T-helper 9 cell (primary cell): ENCODE measurements at places on chromosomes 12 and 14.

- no peak for DNase-seq
These were observed 11.7 kb upstream of the RAD51AP1 start for GRCh38 chr12:4526923-4527546.

- DNase-seq, result no peak
These were observed 440.7 kb downstream of the KCNH5 start for GRCh38 chr14:62604524-62604923.

DNA sequence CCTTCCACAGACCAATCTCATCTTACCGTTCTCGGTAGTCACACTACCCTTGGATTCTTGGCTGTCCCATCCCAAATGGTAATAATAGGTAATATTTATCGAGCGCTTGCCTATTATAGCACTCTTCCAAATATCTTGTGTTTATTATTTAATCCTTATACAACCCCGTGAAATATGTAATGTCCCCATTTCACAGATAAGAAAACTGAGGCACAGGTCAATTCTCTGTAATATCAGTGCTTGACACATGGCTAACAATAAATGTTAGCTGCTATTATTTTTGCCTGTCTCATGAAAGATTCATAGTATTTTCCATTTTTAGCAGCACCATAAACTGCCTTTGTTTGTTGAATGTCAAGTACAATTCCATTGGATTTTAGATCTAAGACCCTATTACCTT, 4.5 kb downstream of the TMX1 start:
- DNase-seq, result no peak

- peak; percentile 1 for DNase-seq
These were observed 475.3 kb downstream of the EGLN3 start for GRCh38 chr14:33475623-33476022.

DNA sequence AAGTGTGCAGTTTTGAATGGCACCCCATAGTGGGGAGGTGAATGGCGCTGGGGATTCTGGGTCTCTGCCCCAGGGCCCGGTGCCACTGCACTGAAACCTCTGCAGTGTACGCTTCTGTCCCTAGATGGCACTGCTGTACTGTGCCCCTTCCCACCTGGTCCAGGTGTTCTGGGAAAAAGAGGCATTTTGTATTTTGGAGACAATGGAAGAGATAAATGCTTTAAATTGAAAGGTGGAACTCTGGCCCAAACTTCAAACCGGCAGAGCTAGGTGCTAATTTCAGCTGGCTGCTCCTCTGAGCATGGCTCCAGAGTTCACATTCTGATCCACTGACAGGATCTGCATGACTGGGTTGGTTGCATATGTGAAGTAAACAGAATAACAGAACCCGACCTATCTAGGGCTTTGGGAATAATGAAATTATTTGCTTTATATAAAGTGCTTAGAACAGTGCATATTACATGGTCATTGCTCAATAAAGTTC, 52.2 kb downstream of the KRT80 start:
- DNase-seq, result peak; percentile 19

DNA sequence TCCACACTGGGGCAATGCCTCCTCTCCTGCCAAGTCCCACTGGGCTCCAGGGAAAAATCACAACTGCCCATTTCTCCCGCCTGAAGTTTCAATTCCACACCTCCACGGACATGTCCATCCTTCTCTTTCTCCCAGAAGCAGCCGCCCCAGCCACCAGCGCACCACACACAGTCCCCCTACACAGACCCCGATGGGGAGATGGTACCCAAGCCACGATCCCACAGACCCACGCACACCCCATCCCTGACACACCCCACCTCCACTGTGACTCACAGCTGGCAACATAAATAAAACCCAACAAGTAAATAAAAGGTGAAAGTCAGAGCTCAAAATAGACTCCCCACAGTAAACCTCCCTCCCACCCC, 2.6 kb downstream of the MSI1 start:
- DNase-seq, result no peak

- DNase-seq, result no peak
These were observed 154.3 kb downstream of the STXBP6 start for GRCh38 chr14:24895622-24896021.

DNA sequence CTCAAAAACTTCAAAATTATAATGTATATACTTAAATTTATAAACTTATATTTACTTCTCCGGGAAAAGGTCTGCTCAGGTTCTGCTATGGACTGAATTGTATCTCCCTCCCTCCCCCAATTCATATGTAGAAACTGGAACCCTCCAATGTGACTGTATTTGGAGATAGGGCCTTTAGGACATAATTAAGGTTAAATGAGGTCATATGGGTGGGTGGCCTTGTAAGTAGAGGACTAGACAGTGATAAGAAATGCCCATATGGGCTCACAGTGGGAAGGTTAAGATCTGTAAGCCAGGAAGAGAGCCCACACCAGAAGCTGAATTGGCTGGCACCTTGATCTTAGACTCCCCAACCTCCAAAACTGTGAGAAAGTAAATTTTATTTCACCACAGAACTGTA, 84.5 kb downstream of the TAOK3 start:
- DNase-seq, result no peak

- DNase-seq, result no peak
These were observed 866.1 kb downstream of the C12orf50 start for GRCh38 chr12:87163122-87163521.
